T-helper 17 cell (primary cell): ENCODE measurements at places on chromosomes 13 and 19.

GRCh38 chr19:2726904-2727639, 5.9 kb upstream of the DIRAS1 start:
- no peak for DNase-seq

GRCh38 chr13:110682746-110683145, 23.2 kb downstream of the CARS2 start:
- no peak for DNase-seq

DNA sequence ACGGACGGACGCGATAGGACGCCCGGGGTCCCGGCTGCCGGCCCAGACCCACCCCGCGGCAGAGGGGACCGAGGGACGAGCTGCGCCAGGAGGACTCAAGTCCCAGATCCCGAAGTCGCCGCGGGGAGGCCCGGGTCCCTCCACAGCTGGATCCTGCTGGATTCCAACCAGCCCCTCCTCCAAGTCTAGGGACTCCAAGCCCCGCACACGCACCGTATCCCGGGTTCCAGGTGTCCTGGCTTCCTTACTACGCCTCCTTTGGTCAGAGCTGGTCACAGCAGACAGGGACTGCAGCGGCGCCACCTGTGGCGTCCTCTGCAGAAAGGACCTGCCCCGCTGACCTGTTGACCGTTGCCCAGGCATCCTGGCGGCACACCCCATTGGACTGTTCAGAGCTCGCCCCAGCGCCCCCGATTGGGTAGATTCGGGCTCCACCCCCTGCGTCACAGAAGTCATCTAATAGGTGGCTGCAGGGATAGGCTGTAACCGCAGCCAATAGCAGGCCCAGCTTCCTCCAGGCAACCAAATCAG, 29.0 kb upstream of the ZNF709 start:
- no peak for DNase-seq

GRCh38 chr13:98706446-98707110, 45.9 kb downstream of the SLC15A1 start:
- DNase-seq, result no peak

DNA sequence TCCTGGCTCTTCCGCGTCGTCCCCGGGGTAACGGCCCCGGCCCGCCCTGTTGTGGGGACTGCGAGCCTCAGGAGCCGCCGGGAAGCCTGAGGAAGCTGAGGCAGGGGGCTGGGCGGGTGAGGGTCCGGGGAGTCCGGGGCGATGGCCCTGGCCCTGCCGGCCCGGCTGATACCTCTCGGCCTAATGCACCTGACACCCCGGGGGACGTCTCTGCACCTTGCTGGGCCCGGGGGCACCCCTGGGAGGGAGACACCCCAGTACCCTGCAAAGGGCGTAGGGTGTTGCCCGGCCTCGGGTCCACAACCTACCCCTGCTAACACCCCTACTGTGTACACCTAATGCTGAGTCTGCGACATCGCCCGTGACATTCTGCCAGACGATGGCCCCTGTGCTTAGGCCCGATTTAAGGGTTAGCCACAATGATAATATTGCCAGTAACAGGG, 410 bp downstream of the PIN1 start:
- no peak for DNase-seq

- no peak for DNase-seq
Measured at GRCh38 chr13:36888645-36889044, 31.4 kb downstream of the SMAD9 start.

DNA sequence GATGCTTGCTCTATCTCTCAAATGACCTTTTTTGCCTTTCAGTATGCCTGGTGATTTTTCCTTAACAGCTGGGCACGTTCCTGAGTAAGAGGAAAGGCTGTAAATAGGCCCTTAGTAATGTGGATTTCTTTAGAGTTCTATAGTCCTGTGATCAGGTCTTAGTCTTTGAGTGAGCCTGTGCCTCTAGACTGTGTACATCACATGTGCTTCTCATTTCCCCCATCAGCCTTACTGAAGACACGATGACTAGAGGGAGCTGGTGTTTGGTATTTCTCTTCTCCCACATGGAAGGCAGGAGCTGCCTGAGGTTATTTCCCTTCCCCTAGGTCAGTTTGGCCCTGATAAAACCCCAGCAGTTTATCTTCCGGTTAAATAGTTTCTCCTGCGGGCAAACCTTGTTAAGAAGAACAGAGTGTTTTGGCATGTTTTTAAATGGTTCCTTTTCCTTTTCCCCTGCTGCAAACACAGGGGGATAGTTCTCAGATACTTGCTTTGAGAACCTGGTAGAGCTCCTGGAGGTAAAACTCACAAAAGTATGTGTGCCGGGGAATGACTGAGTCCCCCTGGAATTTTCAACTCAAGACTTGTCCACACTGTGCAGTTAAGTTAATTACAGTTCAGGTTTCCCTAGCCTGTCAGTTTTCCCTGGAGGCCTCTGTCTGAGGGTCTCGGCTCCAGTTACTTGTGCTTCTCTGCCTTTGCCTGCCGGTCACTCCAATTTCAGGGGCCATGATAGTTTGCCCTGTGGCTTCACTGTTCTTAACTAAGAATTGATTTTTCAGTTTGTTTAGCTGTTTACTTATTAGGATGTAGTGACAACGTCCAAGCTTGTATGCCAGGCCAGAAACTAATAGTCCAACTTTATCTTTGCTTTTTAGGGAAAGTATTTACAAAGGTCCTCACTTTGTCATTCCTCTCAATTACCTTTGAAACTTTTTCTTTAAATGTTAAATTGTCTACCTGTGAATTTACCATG, 94.4 kb downstream of the URI1 start:
- no peak for DNase-seq

- DNase-seq, result no peak
Measured at GRCh38 chr13:51221674-51222036, 543 bp upstream of the FAM124A start.

DNA sequence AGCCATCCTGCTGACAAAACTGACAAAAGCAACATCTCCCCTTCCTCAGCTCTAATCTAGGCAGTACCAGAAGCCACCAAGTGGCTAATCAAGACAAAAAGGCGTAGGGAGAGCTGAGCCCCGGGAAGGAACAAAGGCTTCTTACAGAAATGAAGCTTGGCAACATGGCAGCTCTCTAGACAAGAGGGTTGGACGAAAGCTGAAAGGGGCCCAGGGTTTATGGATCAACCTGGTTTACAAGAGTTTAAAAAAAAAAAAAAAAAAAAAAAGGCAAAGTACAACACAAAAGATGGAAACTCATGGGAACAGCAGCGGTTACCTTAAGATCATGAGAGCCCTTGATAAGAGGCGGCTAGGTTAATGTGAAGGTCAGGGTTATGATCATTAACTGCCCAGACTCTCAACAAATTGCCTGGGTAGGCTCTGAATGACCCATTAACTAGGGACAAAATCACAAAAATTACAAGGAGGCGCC, 14.0 kb downstream of the ZC3H4 start:
- no peak for DNase-seq

GRCh38 chr13:26308250-26308649, 54.3 kb downstream of the CDK8 start:
- DNase-seq, result no peak

- no peak for DNase-seq
Measured at GRCh38 chr19:41226874-41227390, 7.9 kb downstream of the AXL start.

- no peak for DNase-seq
Measured at GRCh38 chr19:12481781-12482508, 2.7 kb downstream of the ZNF709 start.

DNA sequence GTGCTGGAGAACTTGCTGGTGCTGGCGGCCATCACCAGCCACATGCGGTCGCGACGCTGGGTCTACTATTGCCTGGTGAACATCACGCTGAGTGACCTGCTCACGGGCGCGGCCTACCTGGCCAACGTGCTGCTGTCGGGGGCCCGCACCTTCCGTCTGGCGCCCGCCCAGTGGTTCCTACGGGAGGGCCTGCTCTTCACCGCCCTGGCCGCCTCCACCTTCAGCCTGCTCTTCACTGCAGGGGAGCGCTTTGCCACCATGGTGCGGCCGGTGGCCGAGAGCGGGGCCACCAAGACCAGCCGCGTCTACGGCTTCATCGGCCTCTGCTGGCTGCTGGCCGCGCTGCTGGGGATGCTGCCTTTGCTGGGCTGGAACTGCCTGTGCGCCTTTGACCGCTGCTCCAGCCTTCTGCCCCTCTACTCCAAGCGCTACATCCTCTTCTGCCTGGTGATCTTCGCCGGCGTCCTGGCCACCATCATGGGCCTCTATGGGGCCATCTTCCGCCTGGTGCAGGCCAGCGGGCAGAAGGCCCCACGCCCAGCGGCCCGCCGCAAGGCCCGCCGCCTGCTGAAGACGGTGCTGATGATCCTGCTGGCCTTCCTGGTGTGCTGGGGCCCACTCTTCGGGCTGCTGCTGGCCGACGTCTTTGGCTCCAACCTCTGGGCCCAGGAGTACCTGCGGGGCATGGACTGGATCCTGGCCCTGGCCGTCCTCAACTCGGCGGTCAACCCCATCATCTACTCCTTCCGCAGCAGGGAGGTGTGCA, 587 bp downstream of the S1PR4 start:
- DNase-seq, result no peak

DNA sequence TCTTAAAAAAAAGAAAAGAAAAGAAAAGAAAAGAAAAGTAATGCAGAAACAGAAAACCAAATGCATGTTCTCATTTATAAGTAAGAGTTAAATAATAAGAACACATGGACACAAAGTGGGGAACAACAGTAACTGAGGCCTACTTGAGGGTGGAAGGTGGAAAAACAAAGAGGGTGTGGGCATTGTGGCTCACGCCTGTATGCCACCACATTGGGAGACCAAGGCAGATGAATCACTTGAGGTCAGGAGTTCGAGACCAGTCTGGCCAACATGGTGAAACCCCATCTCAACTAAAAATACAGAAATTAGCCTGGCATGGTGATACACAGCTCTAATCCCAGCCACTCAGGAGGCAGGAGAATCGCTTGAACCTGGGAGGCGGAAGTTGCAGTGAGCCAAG, 8.1 kb downstream of the ZNF708 start:
- no peak for DNase-seq

DNA sequence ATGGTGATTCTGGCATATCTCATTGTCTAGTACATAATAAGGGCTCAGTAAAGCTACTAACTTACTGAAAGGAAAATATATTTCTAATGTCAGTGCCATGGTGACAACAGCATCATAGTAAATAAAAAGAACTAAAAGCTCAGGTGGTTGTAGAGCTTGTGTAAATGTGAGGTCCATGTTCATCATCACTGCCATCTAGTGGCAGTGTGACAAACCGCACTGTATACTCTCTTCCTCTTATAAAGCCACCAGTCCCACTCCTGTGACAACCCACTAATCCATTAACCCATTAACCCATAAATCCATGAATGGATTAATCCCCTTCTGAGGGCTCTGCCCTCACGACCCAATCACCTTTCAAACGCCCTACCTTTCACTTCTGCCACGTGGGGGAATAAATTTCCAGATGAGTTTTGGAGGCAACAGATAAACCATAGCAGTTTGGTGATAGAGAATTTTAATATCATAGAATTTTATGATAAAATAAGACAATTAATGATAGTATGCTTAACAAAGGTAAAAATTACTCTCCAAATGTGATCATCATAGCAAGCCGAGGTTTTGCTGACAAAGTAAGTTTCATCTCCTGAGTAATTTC, 160.4 kb upstream of the SGCG start:
- DNase-seq, result no peak

GRCh38 chr19:13461536-13461935, 44.7 kb downstream of the CACNA1A start:
- DNase-seq, result no peak

DNA sequence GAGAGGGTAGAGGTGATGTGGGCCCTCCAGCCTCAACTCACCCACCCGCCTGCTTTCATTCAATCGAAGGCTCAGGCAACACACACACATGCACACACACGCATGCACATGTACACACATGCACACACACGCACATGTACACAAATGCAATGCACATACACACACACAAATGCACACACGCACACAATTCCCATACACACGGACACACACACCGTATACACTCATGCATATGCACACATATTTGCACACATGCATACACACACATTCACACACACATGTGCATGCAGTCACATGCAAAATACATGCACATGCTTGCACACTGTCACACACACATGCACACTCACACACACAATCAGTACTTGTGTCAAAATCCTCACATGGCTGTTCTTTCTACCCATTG, 55.9 kb upstream of the SPACA7 start:
- DNase-seq, result no peak

- no peak for DNase-seq
Measured at GRCh38 chr13:23810685-23811240, 78.4 kb downstream of the MIPEP start.

GRCh38 chr13:110330491-110331011, 23.5 kb downstream of the COL4A2 start:
- no peak for DNase-seq

GRCh38 chr19:3698974-3699740, 1.1 kb downstream of the PIP5K1C start:
- no peak for DNase-seq

- DNase-seq, result no peak
Measured at GRCh38 chr13:92143766-92144165, 745.3 kb downstream of the GPC5 start.

DNA sequence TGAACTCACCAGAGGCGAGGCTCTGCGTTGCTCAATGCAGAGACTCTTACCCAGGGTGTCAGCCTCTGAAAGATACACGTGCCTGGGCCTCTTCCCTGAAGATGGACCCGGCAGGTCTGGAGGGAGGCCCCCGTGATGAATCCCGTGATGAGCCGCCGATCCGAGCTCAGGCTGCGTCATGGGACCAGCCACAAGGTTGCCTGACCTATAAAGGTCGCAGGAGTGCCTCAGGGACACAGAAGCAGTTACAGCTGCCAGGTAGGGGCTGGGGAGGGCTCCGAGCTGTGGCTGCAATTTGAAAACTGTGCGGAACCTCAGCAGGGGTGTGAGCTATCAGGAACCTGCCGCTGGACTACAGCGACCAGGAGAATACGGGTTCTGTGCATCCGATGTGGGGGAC, 10.5 kb upstream of the ATP11A start:
- DNase-seq, result no peak

GRCh38 chr13:30748717-30749116, 13.4 kb downstream of the ALOX5AP start:
- DNase-seq, result no peak

DNA sequence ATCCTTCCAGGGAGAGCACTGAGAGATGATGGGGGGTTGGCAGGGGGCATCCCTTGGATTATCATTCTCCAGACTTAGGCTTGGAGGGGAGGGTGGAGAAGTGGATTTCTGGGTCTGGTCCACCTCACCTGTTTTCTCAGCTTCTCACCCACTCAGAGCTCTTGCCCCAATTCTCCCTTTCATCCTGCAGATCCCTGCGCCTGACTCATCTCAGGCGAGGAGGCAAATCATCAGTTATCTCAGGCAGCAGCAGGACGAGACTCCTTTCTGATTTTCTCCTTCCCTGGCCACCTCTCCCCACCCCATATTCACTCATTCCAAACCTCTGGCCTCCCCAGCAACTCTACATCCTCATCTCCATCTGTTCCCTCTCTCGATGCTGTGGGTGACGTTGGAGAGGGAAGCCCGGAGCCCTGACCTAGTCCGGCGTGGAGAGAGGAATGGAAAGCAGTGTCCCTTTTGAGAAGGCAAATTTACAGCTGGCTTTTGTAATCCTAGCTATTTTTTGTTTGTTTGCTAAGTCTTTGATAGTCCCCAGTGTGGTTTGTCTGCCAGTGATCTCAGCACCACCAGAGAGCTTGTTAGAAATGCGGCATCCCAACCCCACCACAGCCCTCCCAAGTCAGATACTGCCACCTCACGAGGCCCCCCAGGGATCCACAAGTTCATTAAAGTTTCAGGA, 24.0 kb upstream of the TPT1 start:
- no peak for DNase-seq

GRCh38 chr19:54928299-54928698, 19.0 kb downstream of the NLRP7 start:
- no peak for DNase-seq

- DNase-seq, result no peak
Measured at GRCh38 chr13:48501705-48502104, 31.2 kb downstream of the RCBTB2 start.
